ENCODE measurements at places on chromosomes 7 and 10.
A peak's percentile ranks its signal among the peaks of the same experiment; 100 is the strongest.

- no peak for DNase-seq
Observed at GRCh38 chr10:22369434-22370072, 24.3 kb downstream of the SPAG6 start.

- no peak for DNase-seq
Observed at GRCh38 chr7:101241015-101241363, 3.4 kb upstream of the CLDN15 start.

GRCh38 chr10:19788075-19788686, 28.1 kb upstream of the PLXDC2 start:
- DNase-seq: peak; percentile 8

DNA sequence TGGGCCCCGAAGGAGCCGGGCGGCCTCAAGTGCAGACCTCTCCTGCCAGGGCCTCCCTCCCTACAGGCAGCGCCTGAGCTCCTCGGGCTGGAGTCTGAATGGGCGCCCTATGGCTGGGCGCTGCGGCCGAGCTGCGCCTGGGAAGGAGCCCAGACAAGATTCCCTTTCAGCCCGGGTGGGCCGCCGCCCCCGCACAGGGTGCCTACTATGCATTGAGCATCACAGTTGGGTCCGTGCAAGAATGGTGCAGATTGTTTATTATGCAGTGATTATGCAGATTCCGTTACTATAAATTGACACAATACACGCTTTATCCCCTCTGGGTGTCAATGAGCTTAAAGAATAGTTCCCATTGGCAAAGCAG, 77.2 kb upstream of the PDGFA start:
- DNase-seq: no peak

DNA sequence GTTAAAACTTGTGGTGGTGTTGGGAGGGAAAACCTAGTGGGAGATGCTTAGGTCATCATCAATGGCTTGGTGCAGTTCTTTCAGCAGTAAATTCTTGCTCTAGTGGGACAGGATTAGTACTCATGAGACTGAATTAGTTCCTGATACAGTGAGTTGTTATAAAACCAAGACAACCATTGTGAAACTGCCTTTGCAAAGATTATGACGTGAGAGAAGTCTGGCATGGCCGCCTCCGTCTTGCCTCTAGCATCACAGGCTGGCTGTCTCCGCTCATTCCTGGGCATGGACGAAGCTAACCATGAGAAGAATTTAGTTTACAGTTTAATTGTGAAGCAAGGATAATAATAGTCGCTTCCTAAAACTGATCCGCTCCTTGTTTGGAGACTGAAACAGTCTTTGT, 186.4 kb downstream of the KIF20B start:
- DNase-seq: no peak

GRCh38 chr10:79264942-79265341, 82.3 kb upstream of the PPIF start:
- no peak for DNase-seq

DNA sequence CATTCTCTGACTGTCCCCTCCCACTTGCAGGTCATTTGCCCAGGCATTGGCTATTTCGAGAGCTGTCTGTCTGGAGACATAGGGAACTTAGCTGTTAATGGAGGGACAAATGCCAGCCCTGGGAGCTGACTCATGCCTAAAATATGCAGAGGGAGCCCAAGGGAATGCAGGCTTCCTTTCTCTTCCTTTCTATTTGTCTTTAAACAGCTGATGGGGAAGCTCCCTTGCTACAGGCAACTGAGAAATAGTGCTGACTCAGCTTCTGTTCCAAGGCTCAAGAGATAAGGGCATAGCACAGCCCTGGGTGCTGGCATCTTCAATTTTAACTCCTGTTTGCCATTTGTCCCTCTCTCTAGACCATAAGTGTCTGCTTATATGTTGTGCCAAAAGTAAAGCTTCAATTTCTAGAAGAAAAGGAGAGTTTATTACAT, 82.7 kb upstream of the C1GALT1 start:
- DNase-seq: no peak

DNA sequence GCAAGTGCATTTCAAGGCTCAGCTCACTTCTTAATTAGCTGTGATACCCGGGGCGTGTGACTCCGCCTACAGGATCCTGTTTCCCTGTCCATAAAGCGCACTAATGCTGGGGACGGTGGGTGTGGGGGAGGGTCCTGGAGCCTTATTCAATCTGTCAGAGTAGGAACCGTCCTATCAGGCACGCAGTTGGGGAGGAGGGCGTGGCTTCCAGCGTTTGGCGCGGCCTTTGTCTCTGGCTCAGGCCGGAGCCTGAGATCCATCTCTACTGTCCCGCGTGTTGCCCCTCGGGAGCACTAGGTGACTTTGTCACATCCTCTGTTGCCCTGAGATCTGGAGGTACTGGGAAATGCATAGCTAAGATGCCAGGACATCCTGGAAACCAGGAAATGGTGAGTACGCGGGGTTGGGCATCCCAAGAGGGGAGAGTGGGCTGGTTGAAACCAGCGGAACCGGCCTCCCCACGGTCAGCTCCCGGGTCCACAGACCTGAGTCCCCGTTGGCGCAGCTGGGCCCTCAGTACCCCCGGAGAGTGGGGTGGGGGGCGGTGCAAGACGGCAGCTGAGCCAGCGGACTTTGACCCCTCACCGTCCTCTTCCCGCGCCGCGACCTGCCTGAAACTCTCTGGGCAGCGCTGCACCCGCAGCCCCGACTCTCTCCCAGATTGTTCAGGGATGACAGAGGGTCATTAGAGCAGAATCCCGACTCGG, 104.4 kb upstream of the ZNF92 start:
- peak; percentile 99 for DNase-seq

- DNase-seq: no peak
Observed at GRCh38 chr7:26381476-26382353, 90.1 kb downstream of the SNX10 start.

DNA sequence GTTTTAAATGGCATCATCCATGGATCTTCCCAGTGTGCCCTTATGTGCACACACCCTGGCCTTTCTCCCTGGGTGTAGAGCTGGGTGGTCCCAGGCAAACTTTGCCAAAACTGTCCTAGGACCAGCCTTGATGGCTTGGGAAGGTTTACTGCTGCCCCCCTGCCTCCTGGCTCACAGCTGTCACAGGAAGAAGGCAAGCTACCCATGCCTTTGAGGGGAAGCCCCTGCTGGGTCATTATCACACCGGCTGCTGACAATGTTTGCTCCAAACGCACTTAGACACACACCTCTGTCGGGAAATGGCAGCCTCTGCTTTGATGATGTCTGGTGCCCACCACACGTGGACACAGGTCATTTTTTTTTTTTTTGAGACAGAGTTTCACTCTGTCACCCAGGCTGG, 25.2 kb upstream of the FIGNL1 start:
- no peak for DNase-seq

DNA sequence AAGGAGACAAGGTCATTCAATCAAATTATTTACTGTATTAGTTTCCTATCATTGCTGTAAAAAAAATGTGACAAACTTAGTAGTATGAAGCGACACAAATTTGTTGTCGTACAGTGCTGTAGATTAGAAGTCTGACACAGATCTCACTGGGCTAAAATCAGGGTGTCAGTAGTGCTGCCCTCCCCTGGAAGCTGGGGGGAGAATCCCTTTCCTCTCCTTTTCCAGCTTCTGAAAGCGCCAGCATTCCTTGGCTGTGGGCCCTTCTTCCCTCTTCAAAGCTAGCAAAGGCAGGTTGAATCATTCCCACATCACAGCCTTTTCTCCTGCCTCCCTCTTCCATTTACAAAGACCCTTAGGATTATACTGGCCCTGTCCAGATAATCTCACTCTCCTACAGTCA, 28.0 kb downstream of the VPS41 start:
- no peak for DNase-seq

DNA sequence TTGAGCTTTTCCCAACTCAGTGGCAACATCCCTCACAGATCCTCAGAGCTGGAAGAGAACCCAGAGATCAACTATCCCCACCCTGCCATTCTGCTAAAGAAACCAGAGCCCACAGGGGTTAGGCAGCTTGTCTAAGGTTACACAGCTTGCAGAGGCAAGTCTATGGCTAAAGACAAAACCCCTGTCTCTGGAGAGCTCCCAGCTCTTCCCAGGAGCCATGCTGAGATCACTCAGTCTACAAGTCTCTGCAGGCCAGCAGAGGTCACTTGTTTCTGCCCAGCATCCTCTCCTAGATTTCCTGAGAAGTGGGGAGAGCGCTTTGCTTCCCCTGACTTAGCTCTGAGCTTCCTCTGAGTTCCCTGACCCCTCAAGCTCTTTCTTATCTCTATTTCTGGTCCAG, 28.5 kb upstream of the LOXL4 start:
- DNase-seq: peak; percentile 40

- no peak for DNase-seq
Observed at GRCh38 chr7:12549106-12549505, 21.4 kb upstream of the SCIN start.

- no peak for DNase-seq
Observed at GRCh38 chr7:80225361-80225760, 90.7 kb downstream of the GNAI1 start.

GRCh38 chr10:31359979-31360378, 41.0 kb downstream of the ZEB1 start:
- no peak for DNase-seq

DNA sequence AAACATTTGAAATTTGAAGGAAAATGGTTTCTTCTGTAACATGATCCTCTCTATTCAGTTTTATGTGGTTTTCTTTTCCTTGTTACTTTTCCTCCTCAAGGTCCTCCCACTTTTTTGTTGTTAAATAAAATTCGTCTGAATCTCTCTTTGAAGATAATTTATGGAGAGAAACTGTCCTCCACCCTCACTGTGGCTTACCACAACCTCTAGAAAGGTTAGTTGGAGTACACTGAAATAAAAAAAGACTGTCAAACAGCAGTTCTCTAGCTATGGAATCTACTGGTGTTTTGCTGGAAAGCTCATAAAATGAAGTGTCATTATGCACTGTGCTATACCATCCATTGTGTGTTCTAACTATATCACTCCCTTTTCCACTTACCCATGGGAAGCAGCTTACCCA, 189.4 kb downstream of the HDAC9 start:
- DNase-seq: no peak

- no peak for DNase-seq
Observed at GRCh38 chr10:34576797-34577196, 238.3 kb downstream of the PARD3 start.

DNA sequence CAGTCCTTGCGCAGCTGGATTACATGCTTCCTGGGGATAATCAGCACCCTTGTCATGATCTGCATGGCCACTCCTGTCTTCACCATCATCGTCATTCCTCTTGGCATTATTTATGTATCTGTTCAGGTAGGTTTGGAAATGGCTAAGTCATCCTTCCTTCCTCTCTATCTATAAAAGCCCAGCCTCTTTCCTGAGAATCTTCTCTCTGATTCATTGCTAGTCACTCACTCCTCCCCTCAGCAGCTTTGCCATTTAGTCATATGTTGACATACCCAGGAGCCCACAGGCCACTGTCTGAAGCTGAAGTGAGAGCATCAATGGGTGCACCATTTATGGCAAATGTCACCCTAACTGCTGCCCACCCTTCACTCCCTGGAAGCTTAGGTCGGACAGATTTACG, 52.0 kb downstream of the ABCC2 start:
- DNase-seq: no peak

- no peak for DNase-seq
Observed at GRCh38 chr10:93337309-93337721, 144.8 kb downstream of the MYOF start.

GRCh38 chr7:5270788-5271187, 12.0 kb upstream of the SLC29A4 start:
- DNase-seq: peak; percentile 83

DNA sequence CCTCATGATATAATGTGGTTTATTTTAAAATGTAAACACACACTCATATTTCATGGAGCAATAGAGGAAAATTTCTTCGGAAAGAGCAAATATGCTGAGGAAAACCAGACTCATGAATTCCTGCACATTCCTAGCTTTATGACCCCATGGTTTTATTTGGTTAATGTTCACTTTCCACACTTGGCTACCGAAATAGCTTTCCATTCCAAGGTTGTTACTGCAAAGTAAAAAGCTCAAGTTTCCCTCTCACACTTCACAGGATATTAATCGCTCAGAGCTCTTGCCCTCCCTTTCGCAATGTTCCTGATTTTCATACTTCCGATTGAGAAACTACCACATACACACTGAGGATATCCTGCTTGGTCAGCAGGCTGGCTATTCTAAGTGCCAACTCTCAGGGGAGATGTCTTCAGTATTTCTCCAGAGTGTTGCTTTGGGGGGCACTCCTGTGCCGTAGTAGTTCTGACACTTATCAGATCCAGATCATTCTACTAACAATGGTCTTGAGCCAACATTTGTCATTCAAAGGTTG, 77.5 kb upstream of the STEAP1B start:
- DNase-seq: no peak

DNA sequence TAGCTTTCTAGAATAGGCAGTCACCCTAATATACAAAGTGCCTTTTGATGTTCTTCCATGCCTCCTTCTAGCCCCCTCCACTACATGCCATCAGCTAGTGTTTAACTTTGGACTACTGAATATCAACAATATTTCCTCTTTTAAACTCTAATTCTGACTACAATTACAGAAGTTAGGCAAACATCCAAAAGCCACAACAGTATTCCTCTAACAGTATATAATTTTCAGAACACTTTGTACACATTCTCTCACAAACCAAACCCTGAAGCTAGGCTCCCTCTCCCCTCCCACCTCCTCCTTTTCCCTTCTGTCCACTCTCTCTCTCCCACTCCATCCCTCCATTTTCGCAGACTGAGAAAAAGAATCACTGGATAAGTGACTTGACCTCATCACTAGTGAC, 59.7 kb downstream of the CPEB3 start:
- DNase-seq: no peak

- DNase-seq: no peak
Observed at GRCh38 chr10:27525819-27526218, 21.7 kb downstream of the RAB18 start.

GRCh38 chr7:116242178-116242577, 31.8 kb downstream of the TES start:
- no peak for DNase-seq

DNA sequence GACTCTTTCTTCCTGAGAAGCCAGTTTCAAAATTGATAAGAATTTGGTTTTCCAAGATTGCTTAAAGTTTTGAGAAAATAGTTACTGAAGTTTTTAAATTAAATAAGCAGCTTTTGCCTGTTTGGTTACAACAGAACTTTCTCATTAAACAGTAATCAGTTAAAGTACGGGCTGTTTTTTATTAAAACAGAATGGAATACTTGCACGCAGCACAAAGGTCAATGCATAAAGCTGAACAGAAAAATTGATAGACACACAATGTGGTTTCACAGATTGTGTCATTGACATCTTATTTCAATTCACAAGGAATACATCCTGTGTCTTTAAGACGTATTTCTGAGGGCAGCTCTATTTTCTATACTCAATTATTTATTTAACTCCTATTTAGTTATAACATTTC, 192.2 kb downstream of the PRKG1 start:
- DNase-seq: no peak

DNA sequence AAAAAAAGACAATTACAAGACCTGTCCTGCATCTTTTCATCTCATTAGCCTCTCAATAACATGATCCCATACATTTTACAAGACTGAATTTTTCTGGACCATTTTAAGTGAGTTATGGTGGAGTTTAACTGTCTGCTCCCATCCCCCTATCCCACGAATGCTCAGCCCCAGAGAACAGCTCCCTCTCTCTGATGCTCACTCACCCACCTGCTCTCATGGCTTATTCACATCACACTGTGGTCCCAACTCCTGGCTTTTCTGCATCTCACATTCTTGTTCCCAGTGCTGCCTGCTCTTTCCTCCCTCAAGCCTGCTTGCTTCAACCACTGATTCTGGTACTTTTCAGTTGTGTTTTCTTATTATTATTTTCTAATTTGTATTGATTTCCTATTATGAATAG, 20.4 kb upstream of the CCSER2 start:
- no peak for DNase-seq
